ENCODE measurements at places on chromosomes 3 and 15.

GRCh38 chr3:128493570-128494366, 767 bp upstream of the GATA2 start:
- no peak for DNase-seq

DNA sequence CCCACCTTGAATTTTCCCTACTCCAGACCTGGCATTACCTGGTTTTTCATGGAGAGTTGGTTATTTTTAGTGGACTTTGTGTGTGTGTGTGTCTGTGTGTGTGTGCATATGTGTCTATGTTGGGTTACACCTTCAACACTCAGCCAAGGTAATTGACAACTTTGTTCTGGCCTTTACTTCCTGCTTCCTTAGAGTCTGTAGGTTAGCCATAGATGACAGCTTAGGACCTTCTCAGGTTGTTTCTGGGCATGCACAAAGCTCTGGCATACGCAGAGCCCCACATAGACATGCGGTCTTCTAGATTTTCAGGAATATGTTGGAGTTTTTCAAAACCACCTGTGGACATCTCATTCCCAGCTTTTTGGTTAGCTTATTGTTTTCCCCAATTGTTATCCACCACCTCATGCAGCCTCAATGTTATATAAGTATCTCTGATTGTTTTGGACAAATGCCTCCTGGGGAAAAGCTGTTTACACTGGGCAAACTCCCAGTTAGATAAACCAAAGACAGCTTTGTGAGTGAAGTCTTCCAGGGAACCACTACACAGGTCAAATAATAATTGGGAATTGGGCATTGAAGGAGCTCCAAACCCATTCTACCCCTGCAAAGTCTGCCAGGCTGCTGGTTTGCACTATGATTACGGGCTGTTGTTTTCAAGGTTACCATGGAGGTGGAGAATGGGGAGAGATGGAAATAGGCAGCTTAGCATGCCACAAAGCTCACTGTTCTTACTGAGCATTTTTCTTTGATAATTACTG, 201.2 kb downstream of the ADAMTSL3 start:
- no peak for DNase-seq

- no peak for DNase-seq
Measured at GRCh38 chr3:28521663-28522062, 173.0 kb upstream of the AZI2 start.

DNA sequence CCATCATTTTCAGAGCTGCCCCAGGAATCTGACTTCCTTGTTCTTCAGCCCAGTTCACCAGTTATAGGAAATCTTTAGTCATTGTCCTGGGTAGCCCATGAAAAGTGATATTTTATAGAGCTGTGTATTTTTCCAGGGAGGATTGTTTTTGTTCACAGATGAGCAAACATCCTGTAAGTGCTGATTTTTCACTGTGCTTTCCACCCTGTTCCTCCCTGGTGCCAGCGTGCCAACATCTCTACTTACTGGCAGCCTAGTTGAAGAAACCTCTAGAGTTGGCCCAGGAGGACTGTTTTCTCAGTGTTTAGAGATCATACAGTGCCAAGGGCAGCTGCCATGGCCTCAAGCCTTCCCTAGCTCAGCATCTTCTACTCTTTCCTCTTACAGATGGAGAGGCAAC, 41.3 kb downstream of the ST6GAL1 start:
- no peak for DNase-seq

DNA sequence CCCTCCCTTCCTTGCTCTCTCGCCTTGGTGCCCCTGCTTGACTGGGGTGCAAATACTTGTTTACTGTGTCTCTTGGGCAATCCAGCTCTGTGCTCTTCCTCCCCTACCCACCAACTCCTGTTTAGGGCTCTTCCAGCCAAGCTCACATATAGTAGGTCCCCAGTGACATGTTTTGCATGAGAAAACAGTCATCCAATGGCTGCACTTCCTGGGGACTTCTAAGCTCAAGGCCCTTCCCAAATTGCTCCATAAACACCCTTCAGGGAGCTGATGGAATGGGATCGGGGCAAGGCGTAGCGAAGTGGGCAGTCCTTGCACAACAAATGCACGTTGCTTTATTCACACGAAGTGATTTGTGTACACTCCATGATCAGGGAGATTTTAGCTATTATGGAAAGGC, 9.4 kb upstream of the COPG1 start:
- no peak for DNase-seq

DNA sequence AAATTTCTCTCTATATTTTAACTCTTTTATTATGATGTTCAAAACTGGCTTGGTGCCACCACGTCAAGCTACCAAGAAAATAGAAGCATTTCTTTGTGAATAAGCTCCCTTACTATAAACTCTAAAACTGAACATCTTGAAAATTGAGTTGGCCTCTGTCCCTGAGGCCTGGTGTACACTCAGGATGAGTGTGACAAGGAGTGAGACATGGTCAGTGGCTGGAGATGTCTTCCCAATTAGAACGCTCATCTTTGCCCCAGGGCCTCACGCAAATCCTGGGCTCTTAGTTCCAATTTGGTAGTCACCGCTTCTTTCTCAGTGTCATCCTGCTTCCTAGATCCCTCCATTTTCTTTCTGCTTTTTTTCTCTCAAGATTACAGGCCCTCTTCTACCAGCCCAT, 26.2 kb downstream of the SLC2A2 start:
- no peak for DNase-seq

GRCh38 chr3:52522651-52523251, 10.9 kb downstream of the NT5DC2 start:
- DNase-seq = no peak
